Stimulated activated CD4-positive, alpha-beta T cell treated with anti-CD3 and anti-CD28 coated beads, Interleukin-15, amount 100 ng/mL, for 48 hours (primary cell): ENCODE measurements at places on chromosomes 11 and 22.

DNA sequence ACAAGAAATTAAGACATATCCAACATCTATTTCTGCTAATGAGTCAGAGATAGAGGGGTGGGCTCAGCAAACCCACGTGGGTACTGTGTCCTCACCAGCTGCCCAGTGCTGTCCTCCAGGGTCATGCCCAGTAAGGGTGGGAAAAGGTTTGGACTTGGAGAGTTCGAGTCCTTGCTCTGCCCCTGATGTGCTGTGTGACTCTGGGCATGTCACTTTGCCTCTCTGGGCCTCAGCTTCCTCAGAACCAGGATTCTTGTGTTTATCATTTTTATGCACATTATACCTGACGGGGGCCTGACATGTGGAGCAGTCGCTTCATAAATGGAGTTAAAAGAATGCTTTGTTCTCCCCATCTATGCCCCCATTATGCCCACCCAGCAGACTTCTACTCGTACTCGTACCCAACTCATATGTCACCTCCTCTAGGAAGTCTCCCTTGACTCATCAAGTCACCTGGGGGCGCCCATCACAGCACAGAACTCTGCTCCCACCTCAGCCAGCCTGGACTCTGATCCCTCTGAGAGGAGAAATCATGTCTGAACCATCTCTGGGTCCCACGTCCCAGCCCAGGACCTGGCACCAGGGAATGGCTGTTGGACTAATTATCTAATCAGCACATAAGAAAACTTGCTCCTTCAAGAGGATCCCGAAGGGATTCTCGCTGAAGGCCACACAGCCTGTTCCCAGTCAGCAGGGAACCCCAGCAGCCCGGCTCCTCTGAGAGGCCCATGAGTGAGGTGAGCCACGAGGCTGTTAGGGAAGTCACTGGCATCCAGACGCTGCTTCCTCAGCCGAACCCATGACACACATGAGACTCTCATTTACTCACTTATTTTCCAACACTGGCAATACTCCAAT, 38.7 kb upstream of the TSKU start:
- DNase-seq: no peak

DNA sequence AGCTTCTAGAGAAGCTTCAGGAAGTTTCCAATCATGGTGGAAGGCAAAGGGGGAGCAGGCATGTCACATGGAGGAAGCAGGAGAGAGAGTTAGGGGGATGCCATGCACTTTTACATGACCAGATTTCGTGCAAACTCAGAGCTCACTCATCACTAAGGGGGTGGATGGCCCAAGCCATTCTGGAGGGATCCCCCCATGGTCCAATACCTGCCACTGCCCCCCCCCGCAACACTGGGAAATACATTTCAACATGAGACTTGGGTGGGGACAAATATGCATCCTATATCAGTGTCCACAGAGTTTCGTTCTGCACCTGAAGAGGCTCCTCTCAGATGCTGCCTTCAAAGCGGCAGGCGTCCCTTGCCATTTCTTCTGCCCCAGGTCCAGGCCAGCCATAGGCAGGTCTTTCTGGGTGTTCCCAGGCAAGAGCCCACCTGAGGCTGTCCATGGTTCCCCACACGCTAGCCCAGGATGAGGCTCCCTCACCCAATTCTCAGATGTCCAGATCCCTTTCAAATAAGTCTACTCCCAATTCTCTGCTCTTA, 1344.3 kb downstream of the TBC1D22A start:
- no peak for DNase-seq

- no peak for DNase-seq
Observed at GRCh38 chr22:40665312-40665711, 14.0 kb upstream of the MCHR1 start.

DNA sequence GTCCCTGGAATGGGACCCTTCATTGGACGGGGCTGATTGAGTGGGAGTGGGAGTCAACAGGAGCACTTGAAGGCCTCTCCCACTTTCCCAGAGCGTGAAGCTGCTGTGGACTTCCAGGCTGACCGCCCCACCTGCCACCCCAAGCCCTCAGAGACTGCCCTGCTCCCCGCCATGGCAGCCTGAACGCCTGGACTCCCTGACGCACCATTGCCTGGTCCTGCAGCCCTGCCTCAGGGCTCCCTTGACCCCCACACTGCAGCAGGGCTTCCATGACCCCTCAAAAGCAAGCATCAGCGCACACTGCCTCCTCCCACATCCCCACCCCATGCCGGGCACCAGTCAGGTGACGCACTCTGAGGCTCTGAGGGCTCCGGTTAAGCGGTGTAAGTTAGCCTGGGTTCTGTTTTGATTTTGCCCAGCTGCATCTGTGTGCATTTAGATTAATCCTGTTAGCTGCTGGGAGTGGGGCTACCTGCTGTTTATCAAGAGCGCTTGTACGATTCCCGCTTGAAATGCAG, 39.4 kb downstream of the TRIM29 start:
- DNase-seq: no peak

DNA sequence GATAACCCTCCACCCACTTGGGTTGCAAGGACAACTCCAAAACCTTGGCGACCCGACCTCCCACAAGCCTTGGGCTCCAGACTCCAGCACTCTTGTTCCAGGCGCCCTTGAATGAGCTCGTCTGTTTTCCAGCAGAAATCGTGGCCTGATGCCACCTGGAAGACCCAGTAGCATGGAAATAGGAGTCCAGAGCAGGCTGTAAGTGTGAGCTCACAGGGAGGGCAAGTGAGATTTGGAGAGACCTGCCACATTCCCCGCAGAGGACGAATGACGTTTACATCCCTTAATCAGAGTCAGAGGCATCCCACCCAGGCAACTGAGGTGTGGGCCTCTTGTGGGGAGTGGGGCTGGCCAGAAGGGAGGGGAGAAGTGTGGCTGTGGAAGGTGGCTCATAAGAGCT, 71.9 kb downstream of the LDLRAD3 start:
- DNase-seq: no peak
